ENCODE measurements at places on chromosomes 6 and 20.

DNA sequence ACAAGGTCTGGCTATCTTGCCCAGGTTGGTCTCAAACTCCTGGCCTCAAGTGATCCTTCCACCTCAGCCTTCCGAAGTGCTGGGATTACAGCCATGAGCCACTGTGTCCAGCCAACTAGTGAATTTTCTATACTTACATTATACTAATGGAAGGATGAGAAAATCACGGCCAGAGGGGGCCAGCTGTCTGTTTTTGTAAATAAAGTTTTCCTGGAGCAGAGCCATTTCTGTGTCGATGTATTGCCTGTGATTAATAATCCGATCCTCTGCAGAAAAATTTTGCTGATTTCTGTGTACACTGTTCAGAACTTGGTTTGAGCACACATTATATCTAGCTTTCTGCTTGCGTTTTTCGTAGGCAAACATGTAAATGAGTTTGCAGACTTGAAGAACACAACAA lies 28.8 kb downstream of the PTPRT start:
- DNase-seq, result no peak

GRCh38 chr6:134272374-134272773 lies 45.5 kb downstream of the SGK1 start:
- DNase-seq, result peak; percentile 11

DNA sequence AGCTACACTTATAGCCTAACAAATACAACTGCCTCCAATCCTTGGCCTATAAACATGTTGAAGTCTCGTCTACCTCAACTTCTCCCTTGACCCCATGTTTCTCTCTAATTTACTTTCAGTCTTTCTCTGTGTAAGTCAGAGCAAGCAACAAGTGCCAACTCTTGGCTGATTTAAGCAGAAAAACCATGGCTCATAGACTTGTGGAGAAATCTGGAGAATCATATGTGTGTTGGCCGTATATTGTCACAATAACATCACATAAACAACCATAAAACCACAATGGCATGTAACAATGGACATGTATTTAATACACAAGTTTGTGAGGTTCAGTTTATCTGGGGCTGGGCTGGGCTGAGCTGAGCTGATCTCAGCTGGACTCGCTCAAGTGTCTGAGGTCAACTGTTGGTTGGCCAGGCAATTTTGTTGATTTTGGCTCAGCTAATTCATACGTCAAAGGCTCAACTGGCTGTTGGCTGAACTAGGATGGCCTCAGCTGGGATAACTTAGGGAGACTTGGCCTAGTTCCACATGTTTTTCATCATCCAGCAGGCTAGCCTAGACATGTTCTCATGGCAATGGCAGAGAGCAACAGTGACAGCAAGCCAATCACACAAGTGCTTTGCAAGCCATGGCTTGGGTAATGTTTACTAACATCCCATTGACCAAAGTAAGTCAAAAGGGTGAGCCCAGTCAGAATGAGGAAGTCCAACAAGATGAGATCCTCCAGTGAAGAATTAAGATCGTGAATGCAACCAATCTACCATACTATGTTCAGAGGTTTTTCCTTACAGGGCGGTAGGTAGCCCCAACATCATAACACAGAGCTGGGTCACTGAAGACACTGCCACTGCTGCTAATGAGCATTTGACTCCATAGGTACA lies 12.9 kb upstream of the TBC1D22B start:
- DNase-seq, result no peak

- no peak for DNase-seq
Observed at GRCh38 chr6:148969603-148970061, 222.8 kb downstream of the UST start.

GRCh38 chr6:99790679-99791078 lies 184.0 kb downstream of the PRDM13 start:
- no peak for DNase-seq

DNA sequence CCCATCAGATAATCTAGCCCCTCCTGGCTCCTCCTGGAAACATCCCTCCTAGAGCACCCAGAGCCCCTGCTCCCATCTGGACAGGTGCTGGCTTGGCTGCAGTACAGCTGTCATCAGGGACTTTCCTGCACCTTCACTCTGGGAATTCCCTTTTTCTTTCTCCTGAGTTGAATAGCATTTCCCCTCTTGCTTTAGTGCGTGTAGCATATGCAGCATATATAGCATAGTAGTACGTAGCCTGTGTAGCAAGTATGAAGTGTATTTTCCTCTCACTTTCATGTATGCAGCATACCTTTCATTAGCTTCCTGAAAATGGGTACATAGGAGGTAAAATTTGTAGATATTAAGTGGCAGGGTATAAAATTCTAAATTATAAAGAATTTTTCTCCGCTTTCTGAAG lies 352.9 kb downstream of the ESR1 start:
- no peak for DNase-seq

GRCh38 chr6:22783931-22784330 lies 214.6 kb downstream of the HDGFL1 start:
- DNase-seq, result no peak

GRCh38 chr20:25484224-25484846 lies 76.9 kb downstream of the GINS1 start:
- DNase-seq, result no peak

All from CD4-positive, alpha-beta T cell treated with Interleukin-1 beta for 1 hour (primary cell).